ENCODE measurements at places on chromosomes 1 and 21.

DNA sequence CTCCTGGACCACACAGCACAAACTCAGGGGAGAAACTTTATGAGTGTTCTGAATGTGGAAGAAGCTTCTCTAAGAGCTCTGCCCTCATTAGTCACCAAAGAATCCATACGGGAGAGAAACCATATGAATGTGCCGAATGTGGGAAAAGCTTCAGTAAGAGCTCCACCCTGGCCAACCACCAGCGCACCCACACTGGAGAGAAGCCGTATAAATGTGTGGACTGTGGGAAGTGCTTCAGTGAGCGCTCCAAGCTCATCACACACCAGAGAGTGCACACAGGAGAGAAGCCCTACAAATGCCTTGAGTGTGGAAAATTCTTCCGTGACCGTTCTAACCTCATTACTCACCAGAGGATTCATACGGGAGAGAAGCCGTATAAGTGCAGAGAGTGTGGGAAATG, 22.5 kb downstream of the ZSCAN20 start:
- DNase-seq = no peak

DNA sequence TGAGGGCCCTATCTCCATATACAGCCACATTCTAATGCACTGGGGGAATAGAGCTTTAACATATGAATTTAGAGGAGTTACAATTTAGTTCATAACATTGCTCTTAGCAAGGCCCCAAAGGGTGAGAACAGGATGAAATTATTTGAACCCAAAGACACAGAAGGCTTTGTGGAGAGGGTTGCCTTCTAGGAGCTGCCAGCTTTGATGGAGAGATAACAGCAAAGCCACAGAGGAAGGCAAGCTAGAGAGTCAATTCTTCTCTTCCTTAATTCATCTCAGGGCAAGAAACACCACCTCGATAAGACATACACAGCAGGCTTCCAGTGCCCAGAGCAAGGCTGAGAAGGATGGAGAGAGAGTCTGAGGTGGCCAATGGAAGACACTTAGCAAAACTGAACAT, 94.8 kb upstream of the TMPRSS15 start:
- no peak for DNase-seq

DNA sequence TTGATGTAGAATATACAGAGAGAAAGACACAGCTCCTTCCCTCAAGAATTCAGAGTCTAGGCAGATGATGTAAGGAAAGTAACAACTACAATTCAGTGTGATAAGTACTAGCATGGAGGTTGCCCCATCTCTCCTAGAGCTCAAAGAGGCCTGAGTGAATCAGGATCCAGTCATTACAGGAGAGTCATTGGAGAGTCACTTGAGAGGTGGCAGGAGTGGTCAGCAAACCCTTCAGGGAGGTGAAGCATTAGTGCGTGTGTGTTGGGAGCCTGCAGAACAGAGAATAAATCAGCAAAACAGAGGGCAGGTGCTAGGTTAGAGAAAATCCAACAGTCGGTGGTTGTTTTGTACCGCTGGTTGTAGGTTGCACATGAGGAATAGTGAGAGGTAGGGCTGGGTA, 46.1 kb downstream of the GRIK1 start:
- DNase-seq = no peak

DNA sequence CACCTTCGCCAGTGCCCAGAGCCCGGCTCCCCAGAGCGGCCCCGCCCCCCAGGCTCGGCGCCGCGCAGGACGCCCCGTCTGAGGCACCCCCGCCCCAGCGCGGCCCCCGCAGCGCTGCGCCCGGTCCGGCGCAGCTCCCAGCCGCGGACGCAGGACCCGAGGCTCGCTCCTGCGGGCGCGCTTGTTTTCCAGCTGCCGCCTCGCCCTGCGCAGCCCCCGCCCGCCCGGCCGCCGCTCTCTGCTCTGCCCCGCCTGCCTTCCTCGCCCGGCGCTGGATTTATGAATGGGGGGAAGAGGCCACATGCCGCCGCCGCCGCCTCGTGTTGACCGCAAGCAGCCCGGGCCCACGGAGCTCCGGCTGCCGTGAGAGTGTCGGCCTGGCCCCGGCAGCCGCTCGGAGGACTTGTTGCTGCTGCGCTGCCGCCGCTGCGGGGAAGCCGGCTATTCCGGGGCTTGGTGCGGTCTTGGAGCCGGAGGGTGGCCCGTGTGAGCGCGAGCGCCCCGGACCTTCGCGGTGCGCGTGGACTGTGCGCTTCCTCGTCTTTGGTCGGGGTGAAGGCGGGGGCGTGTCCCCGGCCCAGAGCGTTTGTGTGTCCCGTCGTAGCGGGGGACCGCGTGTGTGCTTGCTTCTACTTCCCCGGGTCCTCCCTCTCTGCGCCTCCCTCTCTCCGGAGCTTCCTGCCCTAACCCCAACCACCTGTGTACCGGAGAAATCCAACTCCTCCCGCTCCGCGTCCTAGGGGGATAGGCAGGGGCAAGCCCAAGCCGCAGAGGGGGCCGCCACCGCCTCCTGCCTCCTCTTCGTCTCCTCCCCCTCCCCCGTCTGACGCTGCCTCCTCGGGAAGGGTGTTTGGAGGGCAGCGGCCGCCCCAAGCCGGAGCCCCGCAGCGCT, 736 bp downstream of the KCNC4 start:
- no peak for DNase-seq

DNA sequence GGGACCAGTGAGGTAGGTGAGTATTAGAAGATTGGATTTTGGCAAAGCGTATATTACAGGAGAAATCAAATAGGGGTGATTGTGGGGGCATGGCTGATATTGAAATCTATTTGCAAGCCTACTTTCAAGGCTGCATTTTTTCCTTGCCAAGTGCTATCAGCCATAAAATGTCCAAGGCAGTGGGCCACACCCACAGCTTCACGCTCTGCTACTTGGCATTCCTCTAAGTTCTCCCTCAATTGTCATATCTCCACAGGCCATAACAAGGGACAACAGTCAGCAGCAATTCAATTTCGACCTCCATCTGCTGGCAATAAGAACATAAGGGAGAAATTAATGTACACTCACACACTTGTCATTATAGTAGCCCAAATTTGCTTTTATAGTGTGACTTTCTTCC, 667.1 kb upstream of the PKN2 start:
- no peak for DNase-seq

GRCh38 chr1:11046625-11047365, at the start of gene MASP2:
MASP2 (minus strand) TSS chr1:11047239; CDS start chr1:11047207, 32 bp downstream.
- no peak for DNase-seq

GRCh38 chr21:44836666-44837471, 19.0 kb upstream of the SUMO3 start:
- DNase-seq = no peak

DNA sequence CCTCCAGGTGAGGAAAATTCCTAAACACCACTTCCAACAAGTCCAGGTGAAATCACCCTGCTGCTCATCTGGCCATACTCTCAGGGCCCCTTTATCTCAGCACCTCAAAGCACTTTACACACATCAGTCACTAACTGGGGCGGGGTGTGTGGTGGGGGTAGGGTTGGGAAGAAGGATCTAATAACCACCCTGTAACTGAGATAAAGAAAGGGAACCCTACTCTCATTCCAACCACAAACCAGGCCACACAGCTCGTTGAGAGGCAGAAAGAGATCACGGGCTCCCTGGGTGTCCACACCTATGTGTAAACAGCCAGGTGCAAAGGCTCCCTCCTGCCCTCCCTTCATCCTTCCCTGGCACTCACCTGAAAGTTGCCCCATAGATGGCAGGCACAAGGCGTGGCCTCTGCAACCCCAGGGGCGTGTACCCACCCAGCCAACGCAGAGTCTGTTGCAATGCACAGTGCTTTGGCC, 20.4 kb downstream of the GPR161 start:
- no peak for DNase-seq

- no peak for DNase-seq
Measured at GRCh38 chr1:160053548-160054365, 16.2 kb downstream of the KCNJ10 start.

DNA sequence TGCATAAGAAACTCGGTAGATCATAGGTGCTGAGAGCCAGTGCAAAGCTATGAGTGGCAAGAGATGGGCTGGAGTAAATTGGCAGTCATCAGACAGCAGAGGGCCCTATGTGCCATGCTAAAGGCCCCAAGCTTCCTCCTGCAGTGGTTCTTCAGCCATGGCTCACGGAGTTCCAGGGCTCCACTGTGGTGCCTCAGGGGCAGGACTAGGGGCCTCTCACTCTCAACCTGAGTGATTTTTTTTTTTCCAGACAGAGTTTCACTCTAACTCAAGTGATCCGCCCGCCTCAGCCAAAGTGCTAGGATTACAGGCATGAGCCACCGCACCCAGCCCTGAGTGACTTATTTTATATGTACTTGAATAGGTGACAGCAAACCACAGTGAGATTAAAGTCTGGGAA, 10.4 kb upstream of the GJA8 start:
- no peak for DNase-seq

- DNase-seq = no peak
Measured at GRCh38 chr1:20603504-20604464, 14.9 kb downstream of the CDA start.

- no peak for DNase-seq
Measured at GRCh38 chr1:234730475-234730769, 120.4 kb upstream of the IRF2BP2 start.

- no peak for DNase-seq
Measured at GRCh38 chr21:40967771-40968170, 120.8 kb upstream of the DSCAM start.

- no peak for DNase-seq
Measured at GRCh38 chr1:66380452-66381212, 153.3 kb upstream of the SGIP1 start.

DNA sequence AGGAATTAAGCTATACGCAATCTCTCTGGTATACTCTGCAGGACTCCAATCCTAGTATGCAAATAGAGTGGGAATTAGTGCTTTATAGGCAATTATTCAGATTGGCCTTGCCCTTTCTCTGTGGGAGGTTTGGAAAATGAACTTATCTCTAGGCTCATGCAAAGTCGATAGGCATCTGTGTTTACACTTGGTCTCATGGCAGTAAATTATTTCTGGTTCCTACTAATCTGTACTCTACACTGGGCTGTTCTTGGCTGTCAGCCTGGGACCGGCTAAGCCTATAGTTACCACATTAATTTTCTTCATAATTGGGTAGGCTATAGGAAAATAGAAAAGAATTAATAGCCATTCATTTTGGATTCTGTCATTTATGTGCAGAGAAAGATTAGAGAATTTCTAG, 544.6 kb downstream of the AMY1C start:
- no peak for DNase-seq

DNA sequence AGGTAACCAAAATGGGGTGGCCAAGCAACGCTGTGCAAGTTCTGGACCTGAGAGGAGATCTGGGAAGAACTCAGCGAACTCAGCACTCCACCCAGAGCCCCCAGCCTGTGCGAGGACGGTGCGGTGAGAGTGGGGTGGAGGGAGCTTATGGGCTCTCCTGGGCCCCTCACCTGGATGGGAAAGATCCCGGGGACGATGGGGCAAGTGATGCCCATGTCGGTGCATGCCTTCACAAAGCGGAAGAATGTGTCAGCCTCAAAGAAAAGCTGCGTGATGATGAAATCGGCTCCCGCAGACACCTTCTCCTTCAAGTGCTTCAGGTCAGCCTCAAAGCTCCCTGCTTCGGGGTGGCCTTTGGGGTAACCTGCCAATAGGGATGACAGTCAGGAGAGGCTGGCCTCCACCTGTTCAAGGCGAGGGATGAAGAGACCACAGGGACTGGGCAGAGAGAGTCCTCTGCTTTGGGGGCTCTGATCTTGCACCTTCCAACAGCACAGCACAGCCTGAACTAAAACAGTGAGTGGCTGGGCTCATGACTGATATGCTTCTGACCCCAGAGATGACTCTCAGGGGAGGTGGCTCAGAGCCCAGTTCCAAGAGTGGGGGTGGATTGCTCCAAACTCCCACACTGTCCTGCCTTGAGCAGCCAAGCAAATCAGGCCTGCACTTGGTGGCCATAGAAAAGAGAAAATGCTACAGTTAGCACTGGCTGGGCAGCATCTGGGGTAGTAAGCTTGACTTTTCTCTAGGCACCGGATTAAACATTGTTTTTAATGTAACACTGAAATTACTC, 9.5 kb downstream of the MTHFR start:
- DNase-seq = no peak

DNA sequence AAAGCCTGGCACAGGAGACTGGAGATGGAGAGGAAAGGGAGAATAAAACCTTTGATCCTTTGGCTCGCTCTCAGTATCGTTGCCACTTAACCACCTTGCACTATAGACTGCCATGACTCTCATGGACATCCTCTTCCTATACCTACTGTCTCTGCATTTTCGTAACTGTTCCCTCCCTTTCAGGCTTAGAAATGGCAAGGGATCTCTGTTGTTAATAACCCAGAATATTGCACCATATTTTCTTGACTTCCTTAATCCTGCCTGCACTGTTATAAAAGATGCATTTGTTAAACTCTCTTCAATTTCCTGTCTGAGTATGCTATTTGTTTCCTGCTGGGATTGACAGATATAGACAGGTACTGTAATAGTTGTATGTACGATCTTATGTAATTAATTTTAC, 38.6 kb downstream of the CYYR1 start:
- no peak for DNase-seq

DNA sequence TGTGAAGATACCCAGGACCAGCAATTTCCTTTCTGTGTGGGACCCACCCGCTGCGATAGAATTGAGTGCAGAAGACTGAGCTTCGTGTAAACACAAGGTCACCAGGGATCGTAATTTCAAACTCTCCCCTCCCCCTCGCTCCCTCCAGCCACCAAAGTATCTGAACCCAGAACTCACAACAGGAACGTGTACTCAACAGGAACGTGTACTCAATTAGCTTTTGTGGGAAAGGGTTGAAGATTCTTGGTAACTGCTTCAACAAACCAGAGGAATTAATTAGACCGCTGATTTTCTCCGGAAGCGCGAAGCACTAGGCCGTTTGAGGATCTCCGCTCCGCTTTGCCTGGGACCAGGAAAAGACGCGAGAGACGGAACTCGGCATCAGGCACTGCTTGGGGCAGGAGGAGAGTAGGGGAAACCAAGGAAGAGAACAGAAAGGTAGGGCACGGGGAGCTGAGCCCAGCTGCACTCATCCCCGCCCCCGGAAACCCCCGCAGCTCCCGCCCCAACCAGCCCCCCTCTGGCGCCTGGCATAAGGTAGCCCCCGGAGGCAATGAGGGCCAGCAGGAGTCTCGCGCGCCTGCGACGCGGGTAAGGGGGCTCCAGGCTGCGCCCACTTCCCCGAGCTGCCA, 453 bp downstream of the DRAM2 start:
- DNase-seq = no peak

GRCh38 chr1:17953921-17954320, 153.7 kb upstream of the IGSF21 start:
- no peak for DNase-seq

- DNase-seq = peak; percentile 57
Measured at GRCh38 chr1:16122916-16123315, 33.0 kb downstream of the EPHA2 start.
